Lower lobe of right lung (tissue), 2 donors: ENCODE measurements at places on chromosomes 12 and 14. TPM values are rescaled to one million over a fixed set of nuclear protein-coding genes. Genes with fewer than 3 reads are reported as not detected.
A peak's percentile ranks its signal among the peaks of the same experiment; 100 is the strongest.

DNA sequence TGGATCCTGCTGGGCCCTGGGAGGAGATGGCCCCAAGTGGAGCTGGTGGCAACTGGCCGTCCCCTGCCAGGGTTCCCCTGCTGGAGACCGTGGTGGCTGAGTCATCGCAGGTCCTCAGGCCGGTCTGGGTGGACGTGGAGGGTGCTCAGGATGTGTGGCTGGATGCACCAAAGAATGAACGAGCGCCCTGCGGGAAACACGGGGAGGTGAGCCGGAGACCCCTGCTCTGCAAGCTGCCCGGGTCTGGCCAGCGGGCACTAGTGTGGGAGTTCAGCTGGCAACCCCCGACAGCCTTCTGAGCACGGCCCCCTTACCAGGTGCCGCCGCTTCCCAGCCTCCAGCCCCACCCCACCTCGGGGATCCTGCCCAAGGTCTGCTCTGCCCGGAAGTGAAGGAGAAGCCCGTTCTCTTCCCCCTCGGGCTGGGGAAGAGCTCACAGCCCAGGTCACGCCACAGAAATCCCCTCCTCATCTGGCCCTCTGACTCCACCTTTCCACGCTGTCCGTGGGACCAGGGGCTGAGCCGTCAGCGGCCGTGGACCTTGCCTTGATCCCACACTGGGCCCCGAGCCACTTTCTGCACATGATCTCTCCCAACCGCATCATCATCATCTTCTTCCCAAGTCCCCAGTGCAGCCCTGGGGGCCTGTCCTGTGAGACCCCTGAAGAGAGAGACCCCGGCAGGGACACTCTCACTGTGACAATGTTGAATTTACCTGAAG, 165.5 kb downstream of the KIF26A start:
- H3K36me3 ChIP-seq: no peaks in the 10 kb centered on the region
- H3K4me3 ChIP-seq: no peak overlapping the region
- DNase-seq: peak; percentile 34
- no peaks in the 10 kb centered on the region for H3K27me3 ChIP-seq

DNA sequence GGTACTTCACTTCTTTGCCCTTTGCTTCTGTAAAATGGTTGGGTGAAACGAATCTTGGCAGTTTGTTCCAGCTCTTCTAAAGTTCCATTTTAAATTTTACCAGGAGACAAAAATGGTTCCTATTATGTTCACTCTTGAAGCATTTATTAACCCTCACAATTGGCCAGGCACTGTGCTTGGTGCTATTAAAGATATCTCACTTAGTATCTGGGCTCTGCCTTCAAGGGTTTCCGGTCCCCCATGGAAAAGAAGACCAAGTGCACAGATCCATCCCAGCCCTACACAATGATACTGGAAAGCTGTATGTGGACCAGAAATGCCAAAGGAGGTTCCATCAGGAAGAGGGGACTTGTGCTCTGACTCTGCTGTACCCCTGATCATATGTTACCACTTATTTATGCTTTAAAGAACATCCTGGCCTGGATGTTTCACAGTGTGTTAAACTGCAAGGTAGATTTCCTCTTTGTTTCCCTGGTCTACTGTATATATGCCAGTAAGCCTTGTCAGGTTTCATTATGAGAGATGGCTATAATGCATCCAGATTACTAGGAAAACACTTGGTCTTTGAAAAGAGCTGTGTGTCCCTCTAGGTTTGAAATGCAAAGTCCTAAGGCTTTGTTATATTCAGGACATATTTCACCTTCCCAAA, 154.8 kb downstream of the PRKCH start:
- peaks cover 96% of the 10 kb centered on the region for H3K4me1 ChIP-seq
- H3K4me3 ChIP-seq: no peak overlapping the region
- H3K36me3 ChIP-seq: no peaks in the 10 kb centered on the region
- DNase-seq: no peak
- H3K27me3 ChIP-seq: no peaks in the 10 kb centered on the region

Gene RDH11
- 50.4 TPM for total RNA-seq

Gene GLT8D2
- total RNA-seq: 10.5 TPM

DNA sequence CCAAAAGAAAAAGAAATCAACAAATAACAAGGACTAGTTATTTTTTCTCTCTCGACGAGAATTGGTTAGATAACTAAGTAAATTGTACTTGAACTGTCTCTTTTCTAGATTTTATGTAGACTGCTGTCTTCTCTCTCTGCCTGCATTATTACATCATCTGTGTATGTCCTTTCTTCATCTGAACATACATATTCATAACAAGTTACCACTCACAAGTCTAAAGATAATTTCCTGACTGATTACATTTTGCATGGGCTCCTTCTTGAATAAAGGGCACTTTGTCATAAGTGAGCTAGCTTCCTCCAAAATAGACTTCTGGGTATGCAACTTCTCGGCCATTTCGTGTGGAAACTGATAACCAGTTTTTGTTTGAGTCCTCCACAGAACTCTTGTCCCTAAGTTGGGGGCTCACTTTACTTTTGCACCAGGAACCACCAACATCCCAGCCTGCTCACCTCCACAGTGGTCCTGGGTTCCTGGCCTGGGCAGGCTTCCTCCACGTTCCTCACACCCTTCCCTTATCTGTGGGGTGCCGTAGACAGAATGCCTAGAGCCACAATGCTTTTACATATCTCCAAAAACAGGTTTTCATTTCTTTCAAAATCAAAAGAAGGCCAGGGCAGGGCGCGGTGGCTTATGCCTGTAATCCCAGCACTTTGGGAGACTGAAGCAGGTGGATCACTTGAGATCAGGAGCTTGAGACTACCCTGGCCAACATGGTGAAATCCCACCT, 6.2 kb upstream of the DDX47 start:
- no peaks in the 10 kb centered on the region for H3K27me3 ChIP-seq
- H3K4me3 ChIP-seq: no peak overlapping the region
- no peak for DNase-seq
- peak overlapping the region; percentile 86 for H3K27ac ChIP-seq
- no peaks in the 10 kb centered on the region for H3K36me3 ChIP-seq
- peaks cover 45% of the 10 kb centered on the region for H3K4me1 ChIP-seq

GRCh38 chr14:75425446-75425845, 2.4 kb upstream of the JDP2 start:
- peaks cover 23% of the 10 kb centered on the region for H3K4me1 ChIP-seq
- H3K36me3 ChIP-seq: no peaks in the 10 kb centered on the region
- H3K4me3 ChIP-seq: no peak overlapping the region
- no peak overlapping the region for H3K27ac ChIP-seq

DNA sequence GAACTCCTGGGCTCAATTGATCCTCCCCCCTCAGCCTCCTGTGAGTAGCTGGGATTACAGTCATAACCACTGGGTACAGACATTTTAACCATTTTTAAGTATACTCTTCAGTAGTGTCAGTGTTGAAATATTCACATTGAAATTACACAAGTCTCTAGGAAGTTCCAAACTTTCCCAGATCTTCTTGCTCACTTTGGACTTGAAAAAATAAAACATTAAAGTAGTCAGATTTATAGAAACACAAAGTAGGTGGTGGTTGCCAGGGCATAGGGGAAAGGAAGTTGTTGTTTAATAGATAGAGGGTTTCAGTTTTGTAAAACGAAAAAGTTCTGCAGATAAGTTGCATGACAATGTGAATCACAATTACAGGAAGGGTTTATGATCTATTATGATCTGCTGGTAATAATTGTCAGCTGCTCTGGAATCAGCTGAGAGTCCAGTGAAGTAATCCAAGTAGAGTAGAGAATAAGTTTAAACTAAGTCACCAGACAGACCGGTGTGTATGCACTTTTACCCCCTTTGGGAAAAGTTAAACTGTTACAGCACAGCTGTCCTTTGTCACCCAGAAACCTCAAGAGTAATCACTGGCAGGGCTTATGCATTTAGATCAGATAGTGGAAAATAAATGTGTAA, 27.4 kb downstream of the PCNX1 start:
- H3K27ac ChIP-seq: peak overlapping the region; percentile 14
- no peak for DNase-seq
- H3K4me3 ChIP-seq: no peak overlapping the region
- H3K36me3 ChIP-seq: no peaks in the 10 kb centered on the region
- no peaks in the 10 kb centered on the region for H3K27me3 ChIP-seq

Gene CLEC2A
- total RNA-seq: not detected

GRCh38 chr14:55026441-55026792, 482 bp downstream of the WDHD1 start:
- peak overlapping the region; percentile 87 for H3K4me3 ChIP-seq
- no peaks in the 10 kb centered on the region for H3K36me3 ChIP-seq
- DNase-seq: no peak

- peaks cover 48% of the 10 kb centered on the region for H3K27me3 ChIP-seq
- H3K4me3 ChIP-seq: peak overlapping the region; percentile 54
- no peak for DNase-seq
These were observed 935 bp downstream of the TBC1D30 start for GRCh38 chr12:64825143-64826021.

GRCh38 chr14:98494582-98494981, 777.4 kb downstream of the BCL11B start:
- DNase-seq: no peak
- no peaks in the 10 kb centered on the region for H3K4me1 ChIP-seq
- no peak overlapping the region for H3K27ac ChIP-seq
- no peaks in the 10 kb centered on the region for H3K36me3 ChIP-seq
- H3K4me3 ChIP-seq: no peak overlapping the region
- no peaks in the 10 kb centered on the region for H3K27me3 ChIP-seq

DNA sequence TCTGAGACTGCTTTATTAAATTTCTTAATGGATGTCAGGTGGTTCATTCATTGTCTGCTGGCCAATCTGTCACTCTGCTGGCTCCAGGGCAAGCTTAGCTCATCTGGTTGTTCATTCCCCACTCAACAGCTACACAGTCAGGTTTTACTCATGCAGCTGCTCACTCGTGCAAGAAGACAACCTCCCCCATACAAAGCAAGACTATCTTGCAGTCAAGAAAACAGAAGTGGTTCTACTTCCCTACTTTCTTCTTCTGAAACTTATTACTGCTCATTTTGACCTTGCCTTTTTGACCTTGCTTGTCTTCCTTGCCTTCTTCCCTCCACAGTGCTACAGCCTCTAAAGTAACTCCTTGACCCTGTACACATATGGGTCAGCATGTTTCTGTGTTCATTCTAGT, 277.9 kb downstream of the SSPN start:
- no peak overlapping the region for H3K4me3 ChIP-seq
- no peak overlapping the region for H3K27ac ChIP-seq
- H3K4me1 ChIP-seq: no peaks in the 10 kb centered on the region
- no peak for DNase-seq
- H3K27me3 ChIP-seq: no peaks in the 10 kb centered on the region

GRCh38 chr12:54134850-54135249, 53.9 kb downstream of the SMUG1 start:
- H3K27me3 ChIP-seq: no peaks in the 10 kb centered on the region
- H3K36me3 ChIP-seq: no peaks in the 10 kb centered on the region

- H3K27me3 ChIP-seq: no peaks in the 10 kb centered on the region
- no peaks in the 10 kb centered on the region for H3K36me3 ChIP-seq
- no peak for DNase-seq
- H3K4me3 ChIP-seq: no peak overlapping the region
These were observed 16.0 kb downstream of the SLC41A2 start for GRCh38 chr12:104942075-104942474.

Gene NXPH4
- total RNA-seq: not detected

GRCh38 chr12:43329375-43329774, 222.6 kb downstream of the ADAMTS20 start:
- no peaks in the 10 kb centered on the region for H3K36me3 ChIP-seq
- no peaks in the 10 kb centered on the region for H3K4me1 ChIP-seq
- H3K27ac ChIP-seq: no peak overlapping the region
- no peak for DNase-seq
- H3K4me3 ChIP-seq: no peak overlapping the region

- H3K27ac ChIP-seq: no peak overlapping the region
- DNase-seq: no peak
- no peaks in the 10 kb centered on the region for H3K36me3 ChIP-seq
These were observed 79.5 kb upstream of the CCDC198 start for GRCh38 chr14:57573173-57573572.

Gene FBLN5
- total RNA-seq: 130 TPM

GRCh38 chr14:68768316-68768715, 24.6 kb downstream of the ZFP36L1 start:
- DNase-seq: no peak
- H3K27me3 ChIP-seq: no peaks in the 10 kb centered on the region
- H3K27ac ChIP-seq: no peak overlapping the region
- no peak overlapping the region for H3K4me3 ChIP-seq

Gene RFLNA
- total RNA-seq: 0.50 TPM

Gene HOXC10
- total RNA-seq: not detected

Gene TPH2
- not detected for total RNA-seq

Gene RPGRIP1
- total RNA-seq: 1.1 TPM

DNA sequence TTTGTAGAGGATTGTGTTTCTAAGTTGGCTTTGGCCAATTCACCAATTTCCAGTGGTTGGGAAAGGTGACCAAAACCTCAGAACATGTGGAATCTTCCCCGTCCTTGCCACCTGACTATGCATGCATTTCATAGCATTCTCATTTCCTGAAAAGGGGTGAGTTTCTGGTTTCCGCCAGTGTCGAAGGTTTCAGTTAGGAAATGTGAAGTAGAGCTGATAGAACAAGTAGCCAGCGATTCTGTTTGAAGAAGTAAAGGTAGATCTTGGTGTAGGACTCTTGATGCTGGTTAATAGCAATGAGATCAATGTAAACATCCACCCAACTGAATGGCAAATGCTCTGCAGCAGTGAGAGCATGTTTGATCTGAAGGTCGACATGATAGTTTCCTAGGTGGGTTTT, 15.9 kb downstream of the SMOC1 start:
- no peaks in the 10 kb centered on the region for H3K4me1 ChIP-seq
- no peaks in the 10 kb centered on the region for H3K36me3 ChIP-seq

Gene KLHL33
- 0.47 TPM for total RNA-seq

- no peaks in the 10 kb centered on the region for H3K4me1 ChIP-seq
- H3K36me3 ChIP-seq: no peaks in the 10 kb centered on the region
- no peak overlapping the region for H3K4me3 ChIP-seq
These were observed 69.4 kb downstream of the SLC38A6 start for GRCh38 chr14:61050417-61050816.

Gene ALX1
- total RNA-seq: not detected

GRCh38 chr14:91873471-91874415, 6.4 kb upstream of the TC2N start:
- H3K4me1 ChIP-seq: peaks cover 60% of the 10 kb centered on the region
- H3K4me3 ChIP-seq: no peak overlapping the region

GRCh38 chr12:110776410-110776809, 33.7 kb upstream of the PPP1CC start:
- no peak for DNase-seq
- H3K4me1 ChIP-seq: no peaks in the 10 kb centered on the region
- no peak overlapping the region for H3K27ac ChIP-seq
- H3K27me3 ChIP-seq: no peaks in the 10 kb centered on the region
- no peak overlapping the region for H3K4me3 ChIP-seq

DNA sequence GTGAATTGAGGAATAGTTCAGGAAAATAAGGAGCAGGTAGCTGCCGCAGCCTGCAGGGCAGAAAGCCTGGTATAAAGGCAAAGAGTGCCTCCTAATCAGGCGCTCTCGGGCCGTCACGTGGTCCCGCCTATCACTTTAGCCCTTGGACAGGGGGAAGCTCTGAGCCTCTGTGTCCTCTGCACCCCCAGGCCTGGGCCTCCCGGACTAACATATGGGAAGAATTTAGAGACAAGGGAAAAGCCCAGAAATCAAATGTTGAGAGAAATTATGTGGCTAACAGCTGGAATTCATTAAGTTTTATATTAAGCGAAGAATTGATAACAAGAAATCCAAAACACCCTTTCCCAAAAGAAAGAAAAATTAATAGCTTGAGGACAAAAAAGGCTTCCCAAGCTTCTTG, 417.7 kb downstream of the ATP23 start:
- H3K4me3 ChIP-seq: no peak overlapping the region
- H3K36me3 ChIP-seq: no peaks in the 10 kb centered on the region
- no peaks in the 10 kb centered on the region for H3K27me3 ChIP-seq
- H3K4me1 ChIP-seq: no peaks in the 10 kb centered on the region

GRCh38 chr14:52951681-52952554, 1.1 kb upstream of the FERMT2 start:
- H3K27ac ChIP-seq: peak overlapping the region; percentile 96
- H3K4me1 ChIP-seq: peaks cover 34% of the 10 kb centered on the region
